ENCODE measurements at places on chromosomes 4 and X.

DNA sequence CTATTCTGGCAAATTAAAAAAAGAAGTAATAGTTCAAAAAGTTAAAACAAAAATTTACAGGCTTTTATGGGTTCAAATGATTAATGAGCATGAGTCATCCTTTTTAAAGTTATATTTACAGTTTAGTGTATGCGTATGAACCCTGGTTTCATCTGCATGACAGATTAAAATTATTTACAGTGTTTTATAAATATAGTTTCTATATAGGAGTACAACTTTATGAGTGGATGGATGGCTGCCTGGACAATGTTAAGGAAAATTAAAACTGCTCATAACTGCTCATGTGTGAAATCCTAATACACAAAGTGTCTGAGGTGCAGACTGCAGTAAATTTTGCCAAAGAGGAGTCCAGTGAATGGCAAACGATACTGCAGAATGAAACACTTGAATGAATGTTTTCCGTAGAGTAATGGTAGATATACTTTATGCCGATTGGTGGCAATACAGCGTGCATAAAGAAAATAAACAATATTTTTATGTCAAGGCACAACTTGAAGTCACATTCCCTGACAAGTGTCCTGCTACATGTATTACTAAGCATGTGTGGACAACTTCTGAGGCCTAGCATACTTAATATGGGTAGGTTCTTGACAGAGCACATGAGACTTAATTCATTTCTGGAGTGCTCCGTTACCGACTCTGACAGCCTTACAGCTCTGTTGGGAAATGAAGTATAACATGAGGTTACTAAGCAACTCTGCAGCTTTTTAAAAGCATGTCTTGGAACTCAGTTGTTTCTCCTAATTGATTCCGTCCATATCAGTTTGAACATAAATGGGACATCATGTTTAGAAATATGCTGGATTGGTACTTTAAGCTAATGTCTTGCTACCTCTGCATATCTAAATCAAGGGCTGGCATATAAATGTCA is 985.6 kb upstream of the PCDH7 start:
- DNase-seq, result no peak

DNA sequence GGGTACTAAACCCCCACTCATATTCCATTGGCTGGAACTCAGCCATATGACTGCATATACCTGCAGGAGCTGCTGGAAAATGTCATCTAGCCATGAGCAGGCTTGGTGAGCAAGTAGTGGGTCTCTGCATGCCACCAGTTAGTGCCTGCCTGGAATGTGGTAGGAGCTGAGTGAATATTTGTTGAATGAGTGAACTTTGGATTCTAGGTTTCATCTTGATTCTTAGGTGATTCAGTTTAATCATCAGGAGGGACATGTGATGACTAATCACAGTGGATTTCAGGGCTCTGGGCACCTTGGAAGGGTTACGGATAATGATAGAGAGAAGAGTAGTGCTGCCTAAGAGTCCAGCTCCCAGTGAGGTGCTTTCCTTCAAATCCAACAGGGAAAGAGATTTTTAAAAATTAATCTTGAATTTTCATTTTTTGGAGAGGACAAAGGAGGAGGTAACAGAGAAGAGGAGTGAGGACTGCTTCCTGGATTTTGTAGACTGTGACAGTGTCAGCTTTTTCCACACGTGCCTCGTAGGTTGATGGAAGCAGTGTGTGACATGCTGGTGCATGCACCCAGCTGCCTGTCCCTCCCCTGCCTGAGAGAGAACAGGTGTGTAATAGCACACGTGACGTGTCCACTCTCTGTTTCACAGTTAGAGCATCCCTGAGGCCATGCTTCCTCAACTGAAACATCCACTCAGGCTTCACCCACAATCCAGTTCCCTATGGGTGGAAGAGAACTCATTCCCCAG is 30.4 kb downstream of the NHS start:
- DNase-seq, result no peak

- DNase-seq, result no peak
Measured at GRCh38 chrX:69371159-69371558, 133.0 kb upstream of the NALF2 start.

GRCh38 chr4:89712141-89712540 is 124.8 kb downstream of the SNCA start:
- peak; percentile 36 for DNase-seq

GRCh38 chrX:121000589-121000988 is 15.0 kb upstream of the CT47A1 start:
- DNase-seq, result no peak

- DNase-seq, result no peak
Measured at GRCh38 chr4:38062776-38063097, 102.5 kb downstream of the PTTG2 start.

GRCh38 chr4:111210595-111210994 is 587.7 kb upstream of the PITX2 start:
- no peak for DNase-seq

DNA sequence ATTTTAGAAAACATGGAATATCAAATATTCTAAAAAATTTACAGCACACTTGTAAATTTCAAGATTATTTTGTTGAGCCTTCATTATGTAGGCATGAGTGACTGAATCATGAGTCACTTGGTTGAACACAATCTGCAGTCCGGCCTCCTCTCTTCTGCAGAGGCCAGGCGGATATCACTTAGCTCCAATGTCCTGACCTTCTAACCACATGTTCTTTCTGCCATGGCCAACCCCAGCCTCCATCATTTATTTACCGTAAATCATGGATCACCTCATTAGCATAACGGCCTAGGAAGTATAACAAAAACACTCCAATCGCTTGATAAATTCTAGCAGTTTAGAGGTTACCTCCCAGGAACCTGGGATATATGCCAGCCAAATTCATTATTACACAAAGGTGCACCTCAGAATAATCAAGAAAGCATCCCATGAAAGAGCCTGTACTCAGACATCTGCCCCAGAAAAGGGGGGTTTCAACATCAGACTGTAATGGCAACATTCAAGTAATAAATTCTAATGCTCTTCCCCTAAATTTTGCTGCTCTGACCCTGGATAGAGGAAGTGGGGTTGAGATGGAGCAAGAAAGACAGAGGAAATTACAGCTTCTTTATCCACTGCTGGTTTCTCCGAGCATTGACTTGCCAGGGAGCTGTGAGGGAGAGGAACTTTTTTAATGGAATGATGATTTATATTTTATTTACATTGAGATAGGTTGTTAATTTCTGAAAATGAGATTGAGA is 2153.6 kb upstream of the AGA start:
- peak; percentile 73 for DNase-seq

- DNase-seq, result no peak
Measured at GRCh38 chr4:145984563-145984962, 45.9 kb upstream of the ZNF827 start.

DNA sequence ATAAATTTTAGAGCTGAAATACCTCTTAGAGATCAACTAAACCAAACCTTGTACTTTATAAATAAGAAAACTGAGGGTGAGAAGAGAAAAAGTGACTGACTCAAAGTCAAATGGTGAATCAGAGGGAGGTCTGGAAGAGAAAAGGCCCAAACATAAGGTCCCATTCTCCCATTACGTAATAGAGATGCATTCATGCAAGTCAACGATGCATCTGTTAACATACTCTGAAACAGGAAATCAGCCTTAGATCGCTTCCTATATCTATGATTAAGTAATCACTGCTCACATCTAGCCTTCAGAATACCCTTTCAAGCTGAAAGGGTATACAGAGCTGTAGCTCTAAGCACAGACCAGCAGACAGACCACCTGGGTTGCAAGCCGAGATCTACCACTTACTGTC is 6.5 kb downstream of the RNF150 start:
- no peak for DNase-seq

DNA sequence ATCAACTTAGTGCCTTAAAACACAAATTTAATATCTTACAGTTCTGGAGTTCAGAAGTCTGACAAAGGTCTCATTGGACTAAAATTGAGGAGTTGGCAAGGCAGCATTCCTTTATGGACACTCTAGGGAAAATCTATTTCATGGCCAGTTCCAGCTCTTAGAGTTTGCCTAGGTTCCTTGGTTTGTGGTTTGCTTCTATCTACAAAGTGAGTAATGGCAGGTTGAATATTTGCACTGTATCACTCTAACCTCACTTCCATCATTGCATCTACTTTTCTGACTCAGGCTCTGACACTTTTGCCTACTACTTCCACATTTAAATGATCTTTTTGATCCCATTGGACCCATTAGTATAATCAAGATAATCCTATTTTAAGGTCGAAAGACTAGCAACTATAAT is 64.7 kb upstream of the PCDH10 start:
- no peak for DNase-seq

DNA sequence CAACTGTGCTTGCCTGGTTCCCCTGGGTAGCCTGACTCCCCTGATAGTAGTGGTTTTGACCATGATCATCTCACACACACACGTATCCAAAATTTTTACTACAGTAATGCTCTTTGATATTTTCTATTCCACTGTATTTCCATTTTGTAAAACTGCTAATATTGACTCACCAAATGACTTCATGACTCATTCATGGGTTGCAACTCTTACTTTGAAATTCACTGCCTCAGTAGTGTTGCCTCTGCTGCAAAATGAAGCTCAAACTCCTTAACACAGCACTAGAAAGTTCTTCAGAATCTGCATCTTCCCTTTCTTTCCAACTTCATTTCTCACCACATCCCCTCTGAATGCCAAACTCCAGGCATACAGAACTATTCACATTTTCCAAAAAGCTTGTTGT is 20.3 kb downstream of the QRFPR start:
- DNase-seq, result no peak

GRCh38 chr4:52551487-52551886 is 107.6 kb downstream of the USP46 start:
- DNase-seq, result no peak

GRCh38 chr4:106401157-106401556 is 32.6 kb upstream of the GIMD1 start:
- DNase-seq, result no peak

DNA sequence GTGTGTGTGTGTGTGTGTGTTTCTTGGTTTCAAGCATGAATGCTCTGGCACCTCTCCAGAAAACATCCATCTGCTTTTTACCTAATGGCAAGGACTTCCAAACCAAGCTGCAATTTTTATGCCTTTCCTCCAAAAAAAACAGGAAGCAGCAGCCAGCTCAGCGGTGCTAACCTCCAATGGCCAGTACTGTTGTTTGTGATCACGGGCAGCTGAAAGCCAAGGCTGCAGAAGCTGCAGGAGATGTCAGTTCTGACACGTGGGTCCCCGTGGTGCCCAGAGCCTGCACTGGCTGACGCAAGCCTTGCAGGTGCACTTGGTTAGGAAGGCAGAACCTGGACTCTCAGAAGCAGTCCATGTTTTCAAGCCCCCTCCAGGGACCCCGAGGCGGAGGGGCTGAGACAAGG is 313.6 kb upstream of the DDX53 start:
- DNase-seq, result peak; percentile 92

DNA sequence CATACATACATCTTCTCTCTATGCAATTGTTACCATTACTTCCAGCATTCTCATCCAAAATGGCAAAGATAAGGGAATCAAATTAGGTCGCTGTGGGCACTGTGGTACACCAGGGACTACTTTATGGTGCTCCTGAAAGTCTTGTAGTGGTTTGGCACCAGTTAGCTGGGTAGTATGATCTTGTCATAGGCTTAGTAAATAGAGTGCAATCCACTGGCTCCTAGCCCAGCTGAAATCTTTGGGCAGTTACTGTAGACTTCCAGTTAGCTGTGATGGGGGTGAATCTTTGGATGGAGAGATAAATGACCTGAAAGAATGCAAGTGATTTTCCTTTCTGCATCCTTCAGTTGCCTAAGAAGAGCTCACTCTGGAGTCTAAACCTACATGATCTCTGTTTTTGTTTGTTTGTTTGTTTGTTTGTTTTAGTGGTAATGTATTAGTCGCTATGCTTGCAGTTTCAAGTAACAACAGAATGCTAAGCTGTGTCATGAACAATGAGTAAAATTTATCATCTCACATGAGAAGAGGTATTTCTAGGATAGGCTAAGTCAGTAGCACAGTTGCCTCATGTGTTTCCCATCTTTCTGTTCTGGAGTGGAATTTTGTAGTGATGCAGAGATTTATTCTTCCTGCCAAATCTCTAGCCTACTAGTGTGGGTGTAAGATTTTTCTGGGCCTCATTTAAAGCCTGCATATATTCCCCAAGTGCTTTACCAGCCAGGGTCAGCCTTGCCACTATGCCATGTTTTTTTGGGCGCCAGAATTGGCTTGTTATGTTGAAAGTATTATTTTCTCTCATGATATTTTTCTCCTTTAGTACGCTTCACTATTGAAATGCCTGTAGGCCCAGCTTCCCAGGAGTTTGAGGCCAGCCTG is 24.2 kb downstream of the HERC3 start:
- peak; percentile 13 for DNase-seq

GRCh38 chrX:37578045-37578444 is 6.6 kb downstream of the LANCL3 start:
- DNase-seq, result peak; percentile 9

DNA sequence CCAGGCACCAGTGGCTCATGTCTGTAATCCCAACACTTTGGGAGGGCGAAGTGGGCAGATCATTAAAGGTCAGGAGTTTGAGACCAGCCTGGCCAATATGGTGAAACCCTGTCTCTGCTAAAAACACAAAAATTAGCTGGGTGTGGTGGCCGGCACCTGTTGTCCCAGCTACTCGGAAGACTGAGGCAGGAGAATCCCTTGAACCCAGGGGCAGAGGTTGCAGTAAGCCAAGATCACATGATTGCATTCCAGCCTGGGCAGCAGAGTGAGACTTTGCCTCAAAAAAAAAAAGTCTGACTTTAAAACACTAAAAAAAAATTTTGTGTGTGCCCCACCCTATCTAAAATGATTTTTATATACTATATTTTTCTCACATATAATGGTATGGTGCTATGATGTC is 26.2 kb upstream of the TMEM192 start:
- no peak for DNase-seq

DNA sequence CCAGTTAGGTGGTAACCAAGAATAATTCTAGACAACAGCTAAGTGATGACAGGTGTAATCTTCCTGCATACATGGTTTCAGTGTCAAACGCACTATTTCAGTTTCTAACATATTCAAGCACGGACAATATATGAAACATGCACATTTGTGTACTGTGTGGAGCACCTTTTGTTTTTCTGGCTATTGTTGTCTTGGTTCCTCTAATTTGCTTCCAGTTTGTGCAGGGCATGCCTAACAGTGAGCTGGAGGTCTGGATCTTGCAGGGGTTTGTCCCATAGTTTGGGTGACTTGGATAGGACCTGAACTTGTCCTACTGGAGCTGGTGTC is 70.5 kb upstream of the TBC1D9 start:
- no peak for DNase-seq

GRCh38 chr4:174808836-174809235 is 20.2 kb downstream of the GLRA3 start:
- DNase-seq, result no peak

- DNase-seq, result no peak
Measured at GRCh38 chr4:3318561-3319021, 25.8 kb downstream of the RGS12 start.

DNA sequence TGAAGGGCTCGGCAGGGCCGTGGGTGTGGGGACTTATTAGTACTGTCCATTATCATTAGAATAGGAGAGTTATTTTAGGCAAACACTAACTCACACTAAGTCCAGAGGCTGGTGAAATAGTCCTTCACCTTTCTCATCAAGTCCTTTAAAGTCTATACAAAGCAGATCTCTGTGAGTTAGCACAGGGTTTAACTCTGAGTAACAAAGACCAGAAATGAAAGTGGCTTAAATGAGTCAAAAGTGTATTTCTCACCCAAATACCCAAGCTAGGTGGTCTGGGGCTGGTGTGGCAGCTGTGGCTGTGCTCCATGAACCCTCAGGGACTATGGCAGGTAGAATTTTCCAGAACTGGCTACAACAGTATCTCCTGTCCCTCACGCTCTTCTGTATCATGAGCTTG is 263.2 kb downstream of the BCOR start:
- DNase-seq, result no peak

Data from astrocyte of the cerebellum (primary cell).